ENCODE measurements at places on chromosomes 2 and 18.

- DNase-seq: peak; percentile 78
Observed at GRCh38 chr18:9673296-9674251, 34.5 kb upstream of the RAB31 start.

DNA sequence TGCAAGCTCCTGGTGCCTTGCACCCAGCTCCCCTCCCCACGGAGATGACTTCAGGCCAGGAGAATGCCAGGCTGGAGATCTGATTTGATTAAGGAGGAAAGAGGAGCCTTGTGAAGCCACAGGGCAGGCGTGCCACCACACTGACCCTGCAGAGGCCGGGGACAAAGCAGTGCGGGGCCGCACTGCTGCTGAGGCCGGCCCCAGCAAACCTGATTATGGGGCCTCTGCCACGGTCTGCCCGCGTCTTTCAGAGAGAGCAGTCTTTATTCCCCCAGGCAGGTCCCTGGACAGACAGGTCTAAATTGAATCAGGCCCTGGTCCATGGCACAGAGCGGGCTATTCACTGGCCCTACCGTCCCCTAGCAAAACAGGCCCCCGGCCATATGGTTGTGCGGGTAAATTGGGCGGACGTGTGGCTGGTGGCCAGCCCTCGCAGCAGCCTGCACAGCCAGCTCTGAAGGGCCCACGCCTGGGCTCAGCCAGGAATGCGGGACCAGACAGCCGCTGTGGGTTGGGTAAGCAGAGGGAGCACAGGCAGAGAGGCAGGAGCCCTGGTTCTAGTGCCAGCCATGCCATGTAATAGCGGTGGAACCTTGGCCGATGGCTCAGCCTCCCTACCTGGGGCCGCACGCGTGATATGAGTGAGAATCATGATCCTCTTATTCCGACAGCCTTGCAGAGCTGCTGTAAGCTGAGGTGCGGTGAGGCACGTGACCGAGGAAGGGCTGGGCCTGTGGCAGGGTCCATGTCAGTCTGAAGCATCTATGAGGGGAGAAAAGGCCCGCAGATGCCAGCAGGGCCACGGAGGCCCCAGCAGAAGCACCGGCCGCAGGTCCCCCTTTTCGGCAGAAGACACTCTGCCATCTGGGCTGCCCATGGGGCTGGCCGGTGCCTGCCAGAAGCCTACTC, 97.3 kb upstream of the MYCN start:
- no peak for DNase-seq

GRCh38 chr18:37440206-37440605, 125.4 kb downstream of the CELF4 start:
- DNase-seq: no peak

- DNase-seq: no peak
Observed at GRCh38 chr2:155356250-155356649, 657.8 kb downstream of the KCNJ3 start.

GRCh38 chr2:128552806-128553551, 234.3 kb upstream of the HS6ST1 start:
- no peak for DNase-seq

DNA sequence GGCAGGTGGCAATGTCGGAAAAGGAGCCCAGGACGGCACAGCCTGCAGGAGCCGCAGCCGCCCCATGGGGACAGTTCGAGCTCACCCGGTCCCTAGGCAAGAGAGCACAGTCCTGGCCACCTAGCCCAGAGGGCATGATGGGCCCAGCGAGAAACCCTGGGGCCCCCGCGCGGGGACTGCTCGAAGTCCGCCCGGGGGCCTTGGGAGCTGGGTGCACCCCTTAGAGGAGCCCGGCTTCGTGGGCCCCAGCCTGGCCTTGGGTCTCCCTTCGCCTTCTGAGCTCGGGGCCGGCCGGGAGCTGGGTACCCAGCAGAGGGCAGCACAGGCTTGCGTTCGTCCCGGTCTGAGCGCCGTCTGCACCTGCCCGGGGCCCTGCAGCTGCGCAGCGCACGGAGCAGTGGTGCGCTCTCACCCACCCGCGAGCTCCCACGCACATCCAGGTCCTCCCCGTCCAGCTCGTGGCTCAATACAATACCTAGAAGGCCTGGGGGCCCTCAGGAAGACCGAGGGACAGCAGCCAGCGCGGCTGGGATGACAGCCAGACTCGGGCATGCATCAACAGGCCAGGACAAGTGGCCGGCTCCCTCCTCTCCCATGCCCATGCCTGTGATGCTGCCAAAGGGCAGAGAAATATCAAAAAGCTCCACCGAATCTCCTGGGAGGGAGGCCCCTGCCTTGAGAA, 96.2 kb upstream of the ZNF532 start:
- DNase-seq: peak; percentile 50

DNA sequence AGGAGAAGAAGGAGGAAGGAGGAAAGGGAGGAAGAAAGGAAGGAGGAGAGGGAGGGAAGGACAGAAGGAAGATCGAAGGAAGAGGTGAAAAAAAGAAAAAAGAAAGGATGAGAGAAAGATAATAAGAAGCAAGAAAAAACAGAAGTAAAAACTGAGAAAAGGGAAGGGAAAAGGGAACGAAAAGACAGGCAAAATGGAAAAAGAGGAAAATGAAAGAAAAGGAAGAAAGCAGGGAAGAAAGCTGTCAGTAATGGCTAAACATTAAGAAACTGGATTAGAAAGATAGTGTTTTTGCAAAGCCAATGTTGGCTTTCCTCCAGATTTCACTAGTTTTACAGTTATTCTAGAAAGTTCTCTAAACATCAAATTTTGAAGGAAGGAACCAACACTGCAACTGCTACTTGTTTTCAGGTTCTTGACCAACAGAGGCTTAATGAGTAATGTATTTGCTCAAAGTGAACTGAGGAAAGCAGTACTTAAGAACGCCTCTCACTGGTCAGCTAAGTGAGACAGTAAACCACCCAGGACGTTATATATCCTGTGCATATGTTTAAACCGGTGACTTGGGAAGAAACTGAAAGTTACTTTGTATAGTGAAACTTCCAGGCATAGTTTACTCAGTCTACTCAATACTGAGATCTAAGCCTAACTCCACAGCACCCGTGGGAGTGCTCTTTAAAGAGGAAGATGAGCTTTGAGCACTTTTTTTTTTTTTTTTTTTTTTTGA, 286.2 kb upstream of the TRIB2 start:
- DNase-seq: no peak

- no peak for DNase-seq
Observed at GRCh38 chr18:56152551-56153310, 485.7 kb downstream of the TXNL1 start.

GRCh38 chr2:45218931-45219339, 209.7 kb upstream of the SIX2 start:
- no peak for DNase-seq

DNA sequence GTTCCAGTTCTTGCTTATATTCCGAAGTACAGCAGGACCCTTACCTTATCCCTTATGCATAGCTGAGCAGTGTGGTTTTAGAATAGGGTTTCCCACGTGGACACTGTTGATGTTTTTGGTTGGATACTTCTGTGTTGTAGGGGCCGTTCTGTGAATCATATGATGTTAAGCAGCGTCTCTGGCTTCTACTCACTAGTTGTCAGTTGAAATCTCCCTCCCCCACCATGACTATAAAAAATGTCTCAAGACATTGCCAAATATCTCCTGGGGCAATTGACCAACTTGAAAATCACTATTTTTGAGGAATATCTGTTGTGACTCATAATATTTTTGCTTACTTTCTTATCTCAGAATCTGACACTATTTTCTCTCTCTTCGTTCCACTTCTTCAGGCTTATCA, 713.7 kb downstream of the TSN start:
- DNase-seq: no peak

- no peak for DNase-seq
Observed at GRCh38 chr2:48750128-48750739, 5.3 kb downstream of the LHCGR start.

DNA sequence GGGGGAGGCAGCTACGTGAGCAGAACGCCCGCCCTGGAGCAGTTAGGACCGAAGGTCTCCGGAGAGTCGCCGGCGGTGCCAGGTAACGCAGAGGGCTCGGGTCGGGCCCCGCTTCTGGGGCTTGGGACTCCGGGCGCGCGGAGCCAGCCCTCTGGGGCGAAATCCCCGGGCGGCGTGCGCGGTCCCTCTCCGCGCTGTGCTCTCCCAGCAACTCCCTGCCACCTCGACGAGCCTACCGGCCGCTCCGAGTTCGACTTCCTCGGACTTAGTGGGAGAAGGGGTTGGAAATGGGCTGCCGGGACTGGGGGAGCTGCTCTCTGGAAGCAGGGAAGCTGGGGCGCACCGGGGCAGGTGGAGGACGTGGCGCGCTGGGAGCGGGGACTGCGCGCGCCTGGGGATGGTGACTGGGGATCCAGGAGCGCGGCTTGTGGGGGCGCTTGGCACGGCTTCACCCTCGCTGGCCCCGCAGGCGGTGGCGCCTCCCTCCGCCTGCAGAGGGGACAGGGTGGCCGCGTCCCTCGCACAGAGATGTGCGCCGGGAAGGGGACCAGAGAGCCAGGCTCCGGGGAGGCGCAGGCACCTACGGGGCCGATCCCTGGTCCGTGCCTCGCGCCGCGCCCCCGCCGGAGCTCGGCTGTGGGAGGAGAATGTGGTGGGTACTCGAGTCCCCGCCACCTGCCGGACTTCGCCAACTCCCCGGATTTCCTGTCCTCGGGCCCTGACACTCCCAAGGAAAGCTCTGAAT, 688 bp downstream of the CDH20 start:
- DNase-seq: peak; percentile 14

GRCh38 chr2:68771211-68771751, 36.7 kb downstream of the ARHGAP25 start:
- DNase-seq: no peak

DNA sequence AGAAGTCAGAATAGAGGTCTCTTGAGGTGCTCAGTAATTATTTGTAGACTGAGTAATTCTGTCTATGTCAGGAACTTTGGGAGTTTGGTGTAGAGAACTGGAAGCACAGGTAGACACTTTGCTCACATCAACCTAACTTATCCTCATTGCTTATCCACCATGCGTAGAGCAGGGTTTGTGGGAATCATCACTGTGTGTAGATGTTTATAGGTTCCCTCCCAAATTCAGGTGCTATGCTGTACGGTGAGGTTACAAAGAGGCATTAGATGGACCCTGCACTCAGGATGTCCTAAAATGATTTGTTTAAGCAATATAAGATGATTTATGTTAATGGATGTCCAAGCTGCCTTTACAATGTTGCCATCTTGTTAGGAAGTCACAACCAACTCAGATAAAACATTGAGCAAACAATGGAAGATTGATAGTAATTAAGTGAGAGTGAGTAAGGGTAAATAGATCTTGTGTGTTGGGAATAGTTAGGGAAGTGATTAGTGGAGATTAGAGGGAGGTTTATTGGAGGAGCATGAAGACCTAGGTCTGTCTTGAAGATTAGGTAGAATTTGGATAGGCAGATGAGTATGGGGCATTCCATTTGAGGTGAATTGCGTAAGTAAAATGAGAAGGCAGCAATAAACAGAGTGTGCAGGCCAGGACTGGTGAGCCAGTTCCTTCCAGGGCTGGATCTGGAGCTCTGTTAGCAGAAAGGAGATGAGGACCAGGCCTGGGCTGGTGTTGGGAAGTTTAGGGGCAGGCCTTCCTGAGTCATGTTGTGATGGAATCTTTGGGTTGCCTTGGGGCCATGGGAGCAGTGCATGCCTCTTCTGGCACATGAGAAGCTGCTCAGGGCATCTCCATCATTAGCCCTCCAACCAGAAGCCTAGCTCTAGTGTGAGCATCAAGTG, 12.1 kb downstream of the EPAS1 start:
- no peak for DNase-seq
